ENCODE measurements at places on chromosomes 2 and 18. TPM values are rescaled to one million over a fixed set of nuclear protein-coding genes. Genes with fewer than 3 reads are reported as not detected.

The KCNG2 gene
- 0.49 TPM for total RNA-seq

The PRSS56 gene
- total RNA-seq, result not detected

The AGXT gene
- total RNA-seq, result not detected

The ETAA1 gene
- total RNA-seq, result 13.2 TPM

The TBR1 gene
- not detected for total RNA-seq

The PELI1 gene
- total RNA-seq, result 6.4 TPM

The SERPINB7 gene
- total RNA-seq, result not detected

The CHRND gene
- not detected for total RNA-seq

The GCG gene
- total RNA-seq, result not detected

The SP140 gene
- total RNA-seq, result not detected

The SIX3 gene
- not detected for total RNA-seq

The GLI2 gene
- 4.6 TPM for total RNA-seq

The CRYBA2 gene
- not detected for total RNA-seq

The REEP1 gene
- total RNA-seq, result not detected

The RANBP2 gene
- 33.8 TPM for total RNA-seq

The ARHGEF33 gene
- 0.12 TPM for total RNA-seq

The SAG gene
- not detected for total RNA-seq

The GALR1 gene
- total RNA-seq, result not detected

The TGFA gene
- not detected for total RNA-seq

The TIA1 gene
- 32.6 TPM for total RNA-seq

The DES gene
- 7.0 TPM for total RNA-seq

The OSR1 gene
- total RNA-seq, result 70.5 TPM

The C2orf81 gene
- total RNA-seq, result 4.9 TPM

The RGPD6 gene
- total RNA-seq, result 9.8 TPM

The NAT8 gene
- total RNA-seq, result not detected

The DSG4 gene
- not detected for total RNA-seq

The TCF7L1 gene
- 6.7 TPM for total RNA-seq

The ID2 gene
- total RNA-seq, result 185 TPM

The LINC00305 gene
- total RNA-seq, result not detected

The LHCGR gene
- total RNA-seq, result not detected

Measured in cardiac ventricle fibroblast (primary cell).